ENCODE measurements at places on chromosomes 11 and 22.

DNA sequence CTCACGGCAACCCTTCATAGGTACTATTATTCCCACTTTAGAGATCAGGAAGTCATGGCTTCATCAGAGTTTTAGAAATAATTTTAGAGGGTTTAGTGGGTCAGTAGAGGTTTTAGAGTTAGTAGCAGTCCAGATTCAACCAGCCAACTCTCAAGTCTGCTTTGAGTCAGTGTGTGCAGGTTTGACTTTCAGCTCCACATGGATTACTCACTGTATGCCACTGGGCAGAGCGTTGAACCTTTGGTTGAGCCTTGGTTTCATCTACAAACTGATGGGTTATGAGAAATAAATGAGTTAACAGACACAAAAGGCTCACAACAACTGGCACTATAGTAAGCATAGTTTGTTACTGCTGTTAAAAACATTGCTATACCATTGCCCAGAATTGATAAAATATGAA lies 19.0 kb upstream of the TP53AIP1 start:
- DNase-seq: no peak

DNA sequence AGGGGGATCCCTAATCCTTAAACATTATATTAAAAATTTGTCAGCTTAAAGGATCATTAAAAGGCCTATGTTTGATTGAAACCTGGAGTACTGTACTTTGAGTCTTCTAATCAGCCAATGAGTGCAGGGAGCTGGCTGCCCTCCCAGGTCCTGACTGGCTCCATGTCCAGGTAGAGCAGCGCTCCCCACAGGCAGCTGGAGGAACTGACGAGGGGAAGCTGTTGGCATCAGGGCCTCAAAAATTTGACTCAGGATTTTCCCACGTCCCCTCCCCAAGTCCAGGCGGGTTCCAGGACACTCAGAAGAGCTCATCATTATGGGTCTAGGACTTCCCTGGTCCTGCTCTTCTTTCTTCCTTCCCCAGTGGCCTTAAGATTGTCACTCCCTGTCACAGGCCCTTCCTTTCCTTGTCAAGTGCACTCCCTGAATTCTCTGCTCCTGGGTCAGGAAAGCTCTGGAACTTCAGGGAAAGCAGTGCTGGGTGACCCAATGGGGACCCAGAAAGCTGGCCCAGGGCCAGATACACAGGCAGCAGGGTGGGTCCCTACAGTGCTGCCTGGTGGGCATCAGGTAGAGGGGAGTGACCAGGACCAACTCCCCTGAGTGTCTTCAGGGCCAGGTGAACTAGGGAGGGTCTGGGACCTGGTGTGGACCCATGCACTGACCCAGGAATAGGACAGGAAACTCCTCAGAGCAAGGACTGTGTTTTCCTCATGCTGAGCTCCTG lies 65.5 kb downstream of the GGTLC2 start:
- peak; percentile 52 for DNase-seq

- no peak for DNase-seq
Observed at GRCh38 chr11:122082205-122082604, 33.8 kb downstream of the BLID start.

GRCh38 chr22:41732096-41732772 lies 32.9 kb downstream of the MEI1 start:
- DNase-seq: no peak

- DNase-seq: no peak
Observed at GRCh38 chr11:126072141-126072741, 9.6 kb upstream of the CDON start.

DNA sequence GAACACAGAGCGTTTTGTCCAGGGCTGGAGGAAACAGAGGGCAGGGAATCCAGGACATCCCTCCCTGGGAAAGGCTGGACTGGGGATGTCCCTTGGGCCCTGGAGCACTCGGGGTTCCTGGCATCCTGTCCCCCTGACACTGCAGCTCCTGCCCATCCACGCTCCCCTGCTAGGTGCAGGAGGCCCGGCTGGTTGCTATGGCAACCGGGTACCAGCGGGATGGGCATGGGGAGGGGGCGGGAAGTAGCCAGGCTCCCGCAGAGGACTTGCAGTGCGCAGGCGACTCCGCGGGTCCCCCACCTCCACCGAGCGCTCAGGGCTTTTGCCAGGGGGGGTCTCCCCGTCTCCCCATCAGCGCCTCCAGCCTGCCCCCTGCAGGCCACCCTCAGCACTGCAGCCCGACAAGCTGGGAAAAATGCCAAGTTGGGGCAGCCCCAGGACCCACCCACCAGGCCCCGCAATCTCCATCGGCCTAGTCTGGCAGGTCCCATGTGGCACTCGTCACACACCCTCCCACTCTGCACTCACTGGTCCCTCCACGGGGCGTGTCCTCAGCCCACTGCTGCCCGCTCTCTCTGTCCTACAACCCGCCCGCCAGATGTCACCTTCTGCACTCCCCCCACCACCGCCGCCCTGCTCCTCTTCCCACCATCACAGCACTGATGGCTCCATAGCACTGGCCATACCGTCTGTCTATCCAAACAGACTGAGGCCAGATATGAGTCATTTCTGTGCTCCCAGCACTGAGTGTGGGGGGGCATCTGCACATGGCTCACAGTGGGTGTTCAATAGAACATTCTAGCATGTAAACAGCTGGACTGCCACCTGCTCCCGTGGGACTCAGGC lies 31.5 kb downstream of the KIAA0930 start:
- peak; percentile 73 for DNase-seq

DNA sequence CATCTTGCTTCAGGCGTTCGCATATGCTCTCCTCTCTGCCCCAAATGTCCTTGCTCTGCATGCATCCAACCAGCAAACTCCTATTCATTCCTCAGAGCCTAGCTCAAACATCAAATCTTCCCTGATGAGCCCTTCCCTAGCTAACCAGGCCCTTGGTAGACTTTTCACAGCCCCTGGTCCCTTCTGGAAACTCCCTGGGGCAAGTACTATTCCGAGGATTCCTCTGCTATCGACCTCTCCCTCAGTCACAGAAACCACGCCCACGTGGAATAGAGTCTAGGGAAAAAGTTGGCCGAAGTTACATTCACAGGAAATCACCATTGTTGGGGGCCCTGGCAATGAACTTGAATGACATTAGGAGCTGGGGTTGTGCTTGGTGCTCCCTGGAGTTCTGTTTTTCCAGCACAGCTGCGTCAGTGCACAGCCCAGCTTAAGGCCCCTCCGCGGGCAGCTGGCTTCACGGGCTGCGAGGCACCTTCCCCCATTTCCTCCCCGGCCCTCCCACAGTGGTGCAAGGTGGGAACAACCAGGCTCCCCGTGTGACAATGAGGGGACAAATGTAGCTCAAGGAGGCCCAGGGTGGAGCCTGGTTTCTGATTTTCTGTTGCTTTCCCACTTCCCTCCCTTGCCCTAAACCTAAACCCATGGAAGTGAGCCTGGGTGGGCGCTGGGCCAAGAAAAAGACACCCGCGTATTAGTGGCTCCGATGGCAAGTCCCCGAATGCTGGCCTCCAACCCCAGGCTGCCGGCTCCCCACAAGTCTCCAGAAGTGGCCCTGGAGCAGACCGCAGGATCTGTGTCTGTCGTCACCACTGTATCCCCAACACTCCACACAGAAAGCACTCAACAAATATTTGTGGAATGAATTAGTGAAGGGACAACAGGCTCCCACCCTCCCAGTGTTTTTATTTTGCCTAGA lies 4.3 kb upstream of the ATP5MGL start:
- DNase-seq: no peak

GRCh38 chr22:45112136-45112879 lies 51.4 kb upstream of the NUP50 start:
- no peak for DNase-seq

DNA sequence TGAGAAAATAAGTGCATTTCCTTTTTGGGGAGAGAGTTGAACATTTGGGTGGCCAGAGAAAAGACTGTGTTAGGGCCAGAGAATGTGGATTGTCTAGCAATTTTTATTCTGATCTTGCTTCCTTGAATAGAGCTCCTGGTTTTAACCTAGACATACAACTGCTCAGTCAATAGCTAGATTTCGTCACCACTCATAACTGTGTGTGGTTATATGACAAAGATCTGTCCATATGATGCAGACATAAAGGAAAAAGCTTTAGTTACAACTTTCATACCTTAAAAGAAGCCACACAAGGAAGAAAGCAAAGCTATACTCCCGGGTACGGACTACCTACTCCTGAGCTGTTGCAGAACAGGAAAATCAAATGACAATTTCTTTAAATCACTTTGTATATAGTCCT lies 37.2 kb downstream of the MS4A6A start:
- DNase-seq: no peak

- DNase-seq: no peak
Observed at GRCh38 chr11:20599221-20600019, at the start of gene SLC6A5. SLC6A5 (plus strand) TSS chr11:20599608; CDS start chr11:20599673, 65 bp downstream.

DNA sequence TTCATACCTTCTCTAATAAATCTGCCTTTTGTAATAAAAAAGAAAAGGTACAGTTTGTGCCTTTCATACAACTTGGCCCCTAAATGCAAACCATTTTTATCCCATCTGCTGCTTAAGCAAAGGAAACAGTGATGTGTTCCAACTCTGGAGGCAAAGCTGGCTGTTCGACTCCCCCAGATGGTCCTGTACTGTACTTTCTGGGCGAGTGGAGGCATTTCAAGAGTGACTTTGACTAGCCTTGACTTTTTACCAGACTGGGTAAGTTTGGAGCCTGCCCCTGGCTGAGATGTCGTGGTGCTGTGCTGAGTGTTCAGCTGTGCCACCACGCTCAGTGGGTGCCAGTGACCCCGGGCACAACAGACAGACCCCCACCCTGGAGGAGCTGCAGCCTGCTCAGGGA lies 10.2 kb downstream of the MICALL1 start:
- DNase-seq: no peak

DNA sequence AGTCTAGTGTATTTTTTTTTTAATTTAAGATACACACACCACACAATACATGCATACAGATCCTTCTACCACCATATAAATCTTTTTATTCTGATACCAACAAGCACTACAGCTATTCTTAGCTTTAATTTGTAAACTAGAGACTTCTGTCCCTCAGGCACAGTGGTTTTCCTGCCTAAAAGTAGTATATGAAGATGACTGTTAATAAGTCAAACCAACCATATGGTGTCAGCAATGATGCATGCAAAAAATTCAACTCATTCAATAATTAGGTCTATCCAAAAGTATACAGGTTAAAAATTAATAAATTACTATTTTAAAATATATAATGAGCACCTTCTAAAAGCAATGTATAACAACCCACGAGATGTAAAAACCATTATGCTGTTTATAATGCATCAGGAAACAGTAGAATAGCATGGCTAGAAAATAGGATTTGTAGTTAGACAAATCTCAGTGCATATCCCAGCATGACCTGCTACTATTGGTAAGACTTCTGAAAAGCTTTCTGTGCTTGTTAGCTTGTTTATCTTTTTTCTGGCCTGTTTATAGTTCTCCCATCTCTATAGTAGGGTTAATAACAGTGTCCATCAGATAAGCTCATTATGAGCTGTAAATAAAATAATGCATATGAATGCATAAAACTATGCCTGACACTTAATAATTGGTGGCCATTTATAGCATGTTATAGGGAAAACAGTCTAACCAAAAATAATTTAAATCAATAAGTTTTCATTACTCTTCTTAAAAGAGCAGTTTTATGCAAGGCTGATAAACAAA lies 10.2 kb downstream of the RAB38 start:
- no peak for DNase-seq

DNA sequence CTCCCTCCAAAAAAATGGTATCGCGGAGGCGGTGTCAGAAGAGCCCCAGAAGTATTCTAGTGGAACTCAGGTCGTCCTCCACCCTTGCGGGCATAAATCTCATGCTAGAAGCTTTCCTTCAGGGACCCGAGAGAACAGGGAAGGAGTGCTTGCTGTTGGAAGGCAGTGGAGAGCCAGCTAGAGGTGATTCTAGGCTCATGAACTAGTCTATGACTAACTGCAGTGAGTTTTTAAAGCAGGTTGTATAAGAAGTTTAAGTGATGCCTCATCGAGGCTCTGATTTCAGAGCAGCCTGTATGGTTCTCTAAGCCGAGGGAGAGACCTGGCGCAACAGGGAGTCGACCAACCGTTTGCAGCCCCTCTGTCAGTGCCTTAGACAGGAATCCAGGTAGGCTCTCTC lies 85.7 kb downstream of the TBC1D22A start:
- DNase-seq: peak; percentile 19

DNA sequence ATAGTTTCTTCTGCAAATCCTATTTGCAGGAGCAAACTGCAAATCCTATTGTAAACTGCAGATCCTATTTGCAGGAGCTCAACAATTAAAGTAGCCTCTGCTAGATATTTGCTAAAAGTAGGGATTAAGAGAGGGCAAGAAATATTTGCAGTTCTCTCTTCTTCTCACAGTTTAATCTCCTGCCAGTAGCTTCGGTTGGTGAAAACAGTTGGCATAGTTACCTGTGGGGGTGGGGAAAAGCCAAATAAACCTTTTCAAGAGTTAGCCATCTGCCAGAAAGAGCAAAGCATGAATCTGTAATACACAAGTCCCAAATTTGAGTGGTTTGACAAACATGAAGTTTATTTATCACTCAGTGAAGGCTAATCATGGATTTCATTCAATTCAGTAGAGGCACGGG lies 942.5 kb downstream of the JRKL start:
- no peak for DNase-seq

GRCh38 chr11:80916173-80916798 lies 1475.5 kb upstream of the TENM4 start:
- DNase-seq: no peak

DNA sequence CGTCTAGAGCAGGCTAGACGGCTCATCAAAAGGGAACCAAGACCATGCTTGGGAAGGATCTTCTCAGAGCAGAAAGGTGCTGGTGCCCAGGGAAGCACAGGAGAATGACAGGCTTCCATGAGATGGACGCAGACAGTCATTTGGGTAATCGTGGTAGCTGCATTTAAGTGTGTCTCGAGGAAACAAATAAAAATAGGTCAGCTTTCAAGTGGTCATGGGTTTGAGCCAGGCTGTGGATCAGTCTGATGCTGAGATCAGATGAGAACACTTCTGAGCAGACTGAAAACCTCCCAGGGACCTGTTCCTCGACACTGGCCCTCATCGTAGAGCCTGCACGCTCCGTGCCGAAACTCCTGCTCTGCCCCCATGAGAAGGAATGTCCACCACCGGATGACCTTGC lies 4.7 kb downstream of the CARS1 start:
- no peak for DNase-seq

Measured in activated CD8-positive, alpha-beta memory T cell treated with anti-CD3 and anti-CD28 coated beads for 24 hours (primary cell).